HCT116 (cell line): ENCODE measurements at places on chromosomes 3 and 15. TPM values are rescaled to one million over a fixed set of nuclear protein-coding genes. Genes with fewer than 3 reads are reported as not detected.
A peak's percentile ranks its signal among the peaks of the same experiment; 100 is the strongest.

DNA sequence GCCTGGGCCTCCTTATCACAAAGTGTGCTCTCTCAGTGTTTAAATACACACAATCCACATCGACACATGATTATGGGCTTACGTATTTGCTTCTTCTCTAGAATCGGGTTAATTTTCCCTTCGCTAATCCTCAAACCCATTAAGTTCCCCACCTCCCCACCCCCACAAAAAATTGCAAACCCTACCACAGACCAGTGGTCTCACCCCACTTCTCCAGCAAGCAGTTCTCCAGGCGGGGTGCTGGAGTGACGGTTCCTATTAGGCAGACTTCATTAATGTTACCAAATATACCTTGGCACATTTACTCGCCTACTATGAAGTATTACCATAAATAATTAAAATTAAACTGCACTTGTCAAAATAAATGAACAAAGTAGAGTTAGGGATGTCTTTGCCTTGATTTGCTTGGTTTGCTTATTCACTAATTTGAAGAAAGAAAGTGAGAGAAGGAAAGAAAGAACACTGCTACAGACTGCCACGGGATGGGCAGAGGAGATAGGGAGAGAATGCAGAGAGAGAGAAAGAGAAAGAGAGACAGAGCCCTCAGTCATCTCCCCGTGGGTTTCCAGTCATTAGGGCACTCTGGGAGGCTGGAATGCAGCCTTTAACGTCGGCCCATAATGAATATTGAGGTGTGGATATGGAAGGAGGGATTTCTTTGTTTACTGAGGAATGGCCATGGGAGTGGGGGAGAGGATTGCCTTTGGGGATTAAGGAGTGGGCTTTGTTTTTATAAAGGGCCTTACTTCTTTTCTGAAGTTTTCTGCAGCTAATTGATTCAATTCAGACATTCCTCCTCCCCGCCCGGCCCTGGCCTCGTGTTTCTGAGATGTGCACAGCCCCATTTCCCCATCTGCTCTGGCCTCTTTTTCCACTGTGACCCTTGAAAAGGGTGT lies 39.7 kb upstream of the POLG start:
- no peak overlapping the region for H3K27ac ChIP-seq
- H3K4me1 ChIP-seq: no peaks in the 10 kb centered on the region
- DNase-seq: no peak
- H3K4me3 ChIP-seq: no peak overlapping the region
- 0 out of 2 replicates have a peak, but pooled peaks cover 3% of the 10 kb centered on the region for H3K27me3 ChIP-seq

The CLDND1 gene
- total RNA-seq: 472 TPM

The SCN11A gene
- 0.05 TPM for total RNA-seq

GRCh38 chr3:170768334-170768801 lies 101.6 kb downstream of the RPL22L1 start:
- H3K4me3 ChIP-seq: no peak overlapping the region
- H3K4me1 ChIP-seq: no peaks in the 10 kb centered on the region
- H3K36me3 ChIP-seq: no peaks in the 10 kb centered on the region
- DNase-seq: no peak
- no peaks in the 10 kb centered on the region for H3K27me3 ChIP-seq

GRCh38 chr3:151421938-151422337 lies 37.4 kb upstream of the P2RY12 start:
- H3K27ac ChIP-seq: no peak overlapping the region
- no peaks in the 10 kb centered on the region for H3K36me3 ChIP-seq
- no peaks in the 10 kb centered on the region for H3K27me3 ChIP-seq
- no peaks in the 10 kb centered on the region for H3K4me1 ChIP-seq
- DNase-seq: no peak

- no peak overlapping the region for H3K4me3 ChIP-seq
- H3K4me1 ChIP-seq: peaks cover 3% of the 10 kb centered on the region; the same call in 1 of the 2 replicates
- H3K27ac ChIP-seq: no peak overlapping the region
- H3K27me3 ChIP-seq: no peaks in the 10 kb centered on the region
- no peak for DNase-seq
- H3K36me3 ChIP-seq: peaks cover 8% of the 10 kb centered on the region
Observed at GRCh38 chr3:196270499-196270898, 17.0 kb downstream of the PCYT1A start.

- no peaks in the 10 kb centered on the region for H3K36me3 ChIP-seq
- no peak overlapping the region for H3K27ac ChIP-seq
- H3K27me3 ChIP-seq: no peaks in the 10 kb centered on the region
- H3K4me3 ChIP-seq: no peak overlapping the region
- peak; percentile 57 for DNase-seq
- H3K4me1 ChIP-seq: no peaks in the 10 kb centered on the region
Observed at GRCh38 chr3:179558742-179559364, 3.9 kb upstream of the ACTL6A start.

The SLC7A14 gene
- not detected for total RNA-seq

The GABRA5 gene
- not detected for total RNA-seq

- DNase-seq: no peak
- peaks cover 7% of the 10 kb centered on the region; the same call in 1 of the 2 replicates for H3K36me3 ChIP-seq
- no peak overlapping the region for H3K4me3 ChIP-seq
- H3K27ac ChIP-seq: no peak overlapping the region
- no peaks in the 10 kb centered on the region for H3K4me1 ChIP-seq
- H3K27me3 ChIP-seq: no peaks in the 10 kb centered on the region
Observed at GRCh38 chr3:170081079-170081741, 43.4 kb downstream of the GPR160 start.

DNA sequence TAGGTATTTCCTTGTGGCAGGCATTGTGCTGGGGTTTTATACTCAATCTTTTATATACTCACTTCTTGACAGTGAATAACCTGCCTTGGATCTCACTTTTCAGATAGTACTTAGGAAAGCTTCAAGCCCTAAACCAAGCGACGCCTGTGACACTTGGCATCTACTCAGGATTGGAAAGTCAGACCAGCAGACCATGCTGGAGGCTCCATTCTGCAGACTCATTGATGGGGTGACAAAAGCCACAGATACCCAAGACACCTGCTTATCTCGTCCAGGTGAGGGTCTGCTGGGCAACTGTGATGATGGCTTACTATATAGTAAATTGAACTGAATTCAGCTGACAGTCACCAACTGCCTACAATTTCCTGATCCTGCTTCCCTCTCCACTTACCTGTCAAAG lies 79.4 kb upstream of the MRPS22 start:
- no peak overlapping the region for H3K4me3 ChIP-seq
- H3K27me3 ChIP-seq: no peaks in the 10 kb centered on the region
- H3K36me3 ChIP-seq: no peaks in the 10 kb centered on the region
- peaks cover 8% of the 10 kb centered on the region; the same call in 1 of the 2 replicates for H3K4me1 ChIP-seq
- DNase-seq: no peak
- no peak overlapping the region for H3K27ac ChIP-seq

- H3K4me1 ChIP-seq: no peaks in the 10 kb centered on the region
- H3K36me3 ChIP-seq: no peaks in the 10 kb centered on the region
- H3K4me3 ChIP-seq: no peak overlapping the region
- H3K27ac ChIP-seq: no peak overlapping the region
- no peaks in the 10 kb centered on the region for H3K27me3 ChIP-seq
Observed at GRCh38 chr3:81592101-81592500, 169.3 kb downstream of the GBE1 start.

DNA sequence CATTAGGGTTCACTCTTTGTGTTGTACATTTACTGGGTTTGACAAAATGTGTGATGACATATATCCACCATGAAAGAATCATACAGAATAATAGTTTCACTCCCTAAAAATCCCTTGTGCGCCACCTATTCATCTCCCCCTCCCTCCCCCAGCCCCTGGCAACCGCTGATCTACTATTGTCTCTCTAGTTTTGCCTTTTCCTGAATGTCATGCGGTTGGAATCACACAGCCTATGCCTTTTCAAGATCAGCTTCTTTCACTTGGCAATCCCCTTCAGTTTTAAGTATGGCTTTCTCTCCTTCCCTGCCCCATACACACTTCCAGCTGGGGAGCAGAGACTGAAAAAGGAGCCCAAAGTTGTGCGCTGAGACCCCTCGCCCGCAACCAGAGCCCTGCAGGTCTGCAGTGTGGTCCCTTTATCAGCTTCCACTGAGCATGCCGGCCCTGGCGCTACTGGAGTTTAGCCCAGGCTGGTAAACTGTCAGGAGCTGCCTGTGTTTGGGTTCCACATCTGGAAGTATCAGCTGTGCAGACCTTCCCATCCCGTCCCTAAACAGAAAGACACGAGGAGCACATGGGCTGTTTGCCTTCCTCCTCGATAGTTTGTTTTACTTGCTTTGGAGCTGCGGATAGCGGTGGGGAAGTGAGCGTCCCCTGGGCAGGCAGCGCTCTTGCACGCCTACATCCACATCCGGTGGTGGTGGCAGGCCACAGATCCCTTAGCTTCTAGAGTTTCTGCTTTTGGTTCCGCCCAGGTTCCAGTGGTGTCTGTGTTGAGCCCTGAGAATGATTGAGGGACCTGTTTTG lies 12.3 kb downstream of the BOC start:
- H3K27me3 ChIP-seq: no peaks in the 10 kb centered on the region
- H3K4me1 ChIP-seq: no peaks in the 10 kb centered on the region
- H3K36me3 ChIP-seq: no peaks in the 10 kb centered on the region
- H3K27ac ChIP-seq: no peak overlapping the region
- DNase-seq: no peak
- no peak overlapping the region for H3K4me3 ChIP-seq

The AP3B2 gene
- 0.07 TPM for total RNA-seq

The TMA7 gene
- 334 TPM for total RNA-seq

DNA sequence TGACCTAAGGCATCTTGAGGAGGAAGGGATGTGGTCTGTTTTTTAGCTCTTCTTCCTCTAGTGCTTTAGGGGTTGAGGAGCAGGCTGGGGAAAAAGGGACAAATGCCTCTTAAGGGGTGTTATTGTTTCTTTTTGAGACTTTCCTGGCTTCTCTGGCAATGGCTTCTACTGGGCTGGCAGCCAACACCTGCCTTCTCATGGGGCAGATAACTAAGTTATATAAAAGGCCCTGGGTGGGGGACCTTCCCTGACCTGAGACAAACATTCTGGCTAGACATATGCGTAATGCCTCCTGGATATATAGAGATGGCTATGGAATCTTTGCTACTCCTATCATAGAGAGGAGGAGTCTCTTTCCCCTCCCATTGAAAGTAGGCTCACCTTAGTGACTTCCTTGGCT lies 179.2 kb upstream of the PROK2 start:
- no peak overlapping the region for H3K4me3 ChIP-seq
- no peak overlapping the region for H3K27ac ChIP-seq
- no peaks in the 10 kb centered on the region for H3K36me3 ChIP-seq
- H3K27me3 ChIP-seq: peaks cover 87% of the 10 kb centered on the region
- no peaks in the 10 kb centered on the region for H3K4me1 ChIP-seq

The NUP210 gene
- total RNA-seq: 74.9 TPM

GRCh38 chr15:48966595-48967301 lies 3.0 kb upstream of the SHC4 start:
- H3K27me3 ChIP-seq: no peaks in the 10 kb centered on the region
- no peak overlapping the region for H3K4me3 ChIP-seq
- DNase-seq: no peak
- H3K27ac ChIP-seq: no peak overlapping the region
- H3K4me1 ChIP-seq: peaks cover 18% of the 10 kb centered on the region

DNA sequence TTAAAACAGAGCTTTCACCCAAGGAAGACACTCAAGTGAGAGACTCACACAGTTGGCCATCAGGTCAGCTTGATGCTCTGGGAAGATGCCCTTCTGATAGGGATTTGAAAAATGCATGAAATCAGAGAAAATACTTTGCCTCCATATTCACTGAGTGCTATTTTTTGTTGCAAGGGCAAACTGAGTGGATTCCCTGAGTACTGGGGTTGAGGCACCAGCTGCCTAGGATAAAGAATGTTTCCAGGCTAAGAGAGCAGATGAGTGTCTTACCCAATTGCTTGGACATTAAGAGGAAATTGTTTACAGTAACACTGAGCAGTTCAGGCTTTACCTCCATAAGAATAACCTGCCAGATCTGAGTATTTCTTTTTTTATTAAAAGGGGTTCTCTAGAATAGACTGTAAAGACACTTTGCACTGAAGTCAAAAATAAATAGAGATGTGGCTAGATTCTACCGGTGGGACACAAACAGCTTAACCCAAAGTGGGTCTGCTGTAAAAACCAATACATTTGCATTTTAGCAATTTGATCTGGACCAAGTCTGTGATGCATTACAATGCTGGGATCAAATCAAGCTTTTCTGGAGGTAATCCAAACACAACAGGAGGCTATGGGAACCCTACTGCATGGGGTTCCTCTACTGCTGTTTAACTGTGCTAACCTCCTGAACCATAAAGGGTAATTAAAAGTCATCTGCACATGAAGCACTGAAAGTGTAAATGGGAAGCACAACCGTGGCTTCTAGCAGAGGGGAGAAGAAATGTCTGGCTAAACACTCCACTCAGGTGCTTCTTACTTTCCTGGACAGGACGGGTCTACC lies 238.8 kb upstream of the WNT5A start:
- H3K36me3 ChIP-seq: no peaks in the 10 kb centered on the region
- DNase-seq: no peak
- H3K4me3 ChIP-seq: no peak overlapping the region
- H3K4me1 ChIP-seq: no peaks in the 10 kb centered on the region

The FANCD2OS gene
- not detected for total RNA-seq

The PYGO1 gene
- total RNA-seq: 0.34 TPM

DNA sequence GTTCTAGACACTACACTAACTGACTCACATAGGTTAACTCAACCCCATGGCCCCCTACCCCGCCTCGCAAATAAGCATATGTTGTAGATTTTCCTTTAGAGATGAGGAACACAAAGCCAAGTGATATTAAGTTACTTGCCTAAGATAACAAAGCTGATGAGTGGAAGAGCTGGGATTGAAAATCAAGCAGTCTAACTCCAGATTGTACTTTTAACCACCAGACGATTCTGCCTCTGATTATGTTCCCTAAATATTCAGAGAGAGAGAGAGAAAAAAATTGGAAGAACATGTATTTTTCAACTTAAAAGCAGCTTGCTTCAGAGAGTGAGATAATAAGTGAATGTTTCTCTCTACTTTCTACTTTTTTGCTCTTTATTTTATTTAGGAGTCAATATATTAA lies 66.9 kb upstream of the THBS1 start:
- H3K36me3 ChIP-seq: no peaks in the 10 kb centered on the region
- peaks cover 11% of the 10 kb centered on the region for H3K27me3 ChIP-seq
- DNase-seq: no peak
- H3K4me1 ChIP-seq: no peaks in the 10 kb centered on the region
- no peak overlapping the region for H3K4me3 ChIP-seq

DNA sequence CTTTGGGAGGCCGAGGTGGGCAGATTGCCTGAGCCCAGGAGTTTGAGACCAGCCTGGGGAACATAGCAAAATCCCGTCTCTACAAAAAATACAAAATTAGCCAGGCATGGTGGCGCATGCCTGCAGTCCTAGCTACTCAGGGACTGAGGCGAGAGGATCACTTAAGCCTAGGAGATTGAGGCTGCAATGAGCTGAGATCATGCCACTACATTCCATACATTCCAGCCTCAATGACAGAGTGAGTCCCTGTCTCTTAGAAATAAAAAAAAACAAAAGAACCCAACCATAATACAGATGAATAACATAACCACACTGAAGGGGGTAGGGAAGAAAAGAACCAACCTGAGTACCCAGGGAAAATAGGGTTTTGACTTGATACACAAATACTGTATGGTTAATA lies 19.7 kb upstream of the CGNL1 start:
- no peak overlapping the region for H3K27ac ChIP-seq
- no peak overlapping the region for H3K4me3 ChIP-seq
- no peak for DNase-seq
- H3K4me1 ChIP-seq: no peaks in the 10 kb centered on the region

The ADCY5 gene
- 0.49 TPM for total RNA-seq

GRCh38 chr15:21271566-21271965 lies 168.7 kb downstream of the POTEB3 start:
- H3K4me3 ChIP-seq: no peak overlapping the region
- no peak for DNase-seq
- H3K27ac ChIP-seq: no peak overlapping the region
- no peaks in the 10 kb centered on the region for H3K27me3 ChIP-seq
- no peaks in the 10 kb centered on the region for H3K4me1 ChIP-seq

GRCh38 chr3:12966847-12967605 lies 106.2 kb downstream of the IQSEC1 start:
- peak overlapping the region; percentile 81 for H3K4me3 ChIP-seq
- H3K36me3 ChIP-seq: no peaks in the 10 kb centered on the region
- H3K4me1 ChIP-seq: peaks cover 8% of the 10 kb centered on the region
- DNase-seq: no peak
